ENCODE measurements at places on chromosomes 3 and 15. TPM values are rescaled to one million over a fixed set of nuclear protein-coding genes. Genes with fewer than 3 reads are reported as not detected.

The BUB1B gene
- 0.68 TPM for total RNA-seq

The CHRFAM7A gene
- 0.38 TPM for total RNA-seq

The PLA2G4E gene
- not detected for total RNA-seq

The MB21D2 gene
- total RNA-seq = 0.23 TPM

DNA sequence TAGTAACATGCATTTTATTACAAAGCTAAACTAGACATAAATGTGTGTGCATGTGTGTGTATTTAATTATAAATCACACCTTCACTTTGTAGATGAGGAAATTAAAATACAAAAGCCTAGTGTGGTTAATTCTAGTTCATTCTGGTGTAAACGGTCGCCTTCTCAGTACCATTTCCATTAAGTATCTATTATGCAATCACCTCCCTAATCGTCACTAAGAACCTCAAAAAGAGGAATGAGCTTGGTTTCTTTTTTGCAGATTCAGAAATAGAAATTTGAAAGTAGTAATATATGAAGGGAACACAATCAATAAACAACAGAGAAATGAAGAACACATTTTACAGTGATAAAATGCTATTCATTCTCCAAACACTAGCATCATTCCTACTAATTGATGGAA lies 233.2 kb downstream of the ZBBX start:
- DNase-seq = no peak

- no peak for DNase-seq
These were observed 5.1 kb downstream of the HPS3 start for GRCh38 chr3:149134575-149134974.

GRCh38 chr3:28949580-28949979 lies 331.3 kb upstream of the RBMS3 start:
- no peak for DNase-seq

GRCh38 chr3:120227710-120228347 lies 57.2 kb downstream of the GPR156 start:
- no peak for DNase-seq

- DNase-seq = no peak
These were observed 83.3 kb downstream of the GLDN start for GRCh38 chr15:51424780-51425179.

- DNase-seq = no peak
These were observed 3.4 kb downstream of the FLNB start for GRCh38 chr3:58011580-58011979.

DNA sequence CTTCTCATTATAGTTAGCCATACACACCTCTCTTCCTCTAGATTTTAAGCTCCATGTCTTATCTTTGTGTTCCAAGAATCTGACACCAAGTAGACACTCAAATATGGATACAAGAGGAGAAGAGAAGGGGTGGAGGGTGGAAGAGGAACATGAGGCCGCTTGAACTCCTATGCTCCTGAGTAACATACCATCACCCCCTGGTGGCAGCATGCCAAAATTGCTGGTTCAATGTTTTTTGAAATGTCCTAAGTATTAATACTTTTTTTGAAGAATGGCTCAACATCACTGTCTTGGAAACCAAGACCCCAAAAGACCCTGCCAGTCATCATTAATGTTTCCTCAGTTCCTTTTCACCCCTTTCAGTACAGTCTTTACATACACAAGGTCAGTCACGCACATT lies 71.8 kb upstream of the HACD2 start:
- DNase-seq = no peak

- DNase-seq = no peak
These were observed 326.3 kb downstream of the ARRDC4 start for GRCh38 chr15:98286831-98287230.

- DNase-seq = no peak
These were observed 220.3 kb upstream of the TPM1 start for GRCh38 chr15:62822228-62822627.

GRCh38 chr15:40290545-40290917 lies 7.7 kb upstream of the ANKRD63 start:
- no peak for DNase-seq

- DNase-seq = no peak
These were observed 156.0 kb upstream of the TRIM42 start for GRCh38 chr3:140521751-140522445.

DNA sequence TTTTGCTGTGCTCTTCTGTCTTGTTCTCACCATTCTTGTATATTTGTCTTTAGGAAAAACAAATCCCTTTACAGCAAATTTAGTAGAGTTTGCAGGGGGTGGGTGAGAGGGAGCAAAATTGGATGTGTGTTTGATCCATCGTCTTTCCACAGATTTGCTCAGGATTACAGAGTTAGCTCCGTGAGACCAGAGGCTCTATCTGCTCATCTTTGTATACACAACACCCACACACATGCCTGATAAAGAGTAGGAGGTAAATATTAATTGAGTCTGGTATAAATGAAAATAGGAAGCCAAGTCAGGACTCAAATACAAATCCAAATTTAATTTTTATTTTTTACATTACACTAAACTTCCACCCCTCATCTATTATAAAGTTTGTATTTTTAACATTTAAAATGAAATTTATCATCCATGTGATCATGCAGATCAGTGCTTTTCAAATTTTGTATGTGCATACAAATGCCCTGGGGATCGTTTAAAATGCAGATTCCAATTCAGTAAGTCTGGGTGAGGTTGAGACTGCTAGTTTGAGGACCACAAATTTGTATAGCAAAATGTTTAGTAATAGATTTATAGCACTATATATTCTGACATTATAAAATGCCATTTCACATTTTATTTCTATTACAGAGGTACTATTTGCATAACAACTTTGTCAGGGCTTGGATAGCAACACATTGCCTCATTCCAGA lies 326.7 kb downstream of the LSAMP start:
- no peak for DNase-seq

DNA sequence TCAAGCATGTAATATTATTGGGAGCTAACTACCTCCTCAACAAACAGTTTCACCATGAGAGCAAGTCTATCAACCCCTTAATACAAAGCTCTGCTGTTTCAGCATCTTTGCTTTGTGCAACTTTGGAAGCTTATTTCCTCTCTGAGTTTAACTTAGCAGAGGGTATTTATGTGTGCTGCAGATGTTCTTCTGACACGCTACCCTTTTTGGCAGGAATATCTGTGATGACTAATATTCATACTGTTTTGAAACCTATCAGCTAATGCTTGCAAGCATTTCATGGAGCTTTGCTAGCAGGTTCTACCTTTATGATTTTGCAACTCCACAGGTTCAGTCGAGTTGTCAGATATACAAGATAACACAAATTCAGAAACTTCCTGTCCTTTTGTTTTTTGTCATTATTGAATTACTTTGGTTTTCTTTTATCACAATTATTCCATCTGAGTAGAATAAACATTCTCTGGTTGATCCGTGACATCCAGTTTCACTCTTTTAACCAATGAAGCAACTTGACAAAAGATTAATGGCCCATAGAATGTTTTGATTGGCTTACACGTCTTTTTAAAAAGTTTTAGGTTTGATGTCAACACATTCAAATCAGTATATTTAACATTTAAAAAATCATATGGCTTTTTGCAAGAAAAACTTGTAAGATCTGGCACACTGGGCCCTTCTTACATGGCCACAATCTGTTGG lies 1.7 kb upstream of the SLC9A9 start:
- DNase-seq = no peak

DNA sequence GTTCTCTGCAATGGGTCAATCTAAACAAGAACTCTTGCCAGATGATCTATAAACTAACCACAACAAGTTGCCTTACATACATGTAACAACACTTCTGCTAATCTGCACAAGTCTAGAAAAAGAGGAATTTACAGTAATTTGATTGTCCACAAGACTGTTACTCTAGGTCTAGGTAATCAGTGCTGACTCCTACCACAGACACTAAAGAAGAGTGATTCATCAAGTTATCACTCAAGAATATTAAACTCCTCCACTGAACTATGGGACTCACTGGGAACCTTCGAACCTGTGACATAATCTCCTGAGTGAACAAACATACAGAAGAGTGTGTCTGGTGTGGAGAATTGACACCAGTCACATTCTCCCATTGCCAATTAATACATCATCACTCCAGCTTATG lies 138.3 kb downstream of the ANXA2 start:
- no peak for DNase-seq

DNA sequence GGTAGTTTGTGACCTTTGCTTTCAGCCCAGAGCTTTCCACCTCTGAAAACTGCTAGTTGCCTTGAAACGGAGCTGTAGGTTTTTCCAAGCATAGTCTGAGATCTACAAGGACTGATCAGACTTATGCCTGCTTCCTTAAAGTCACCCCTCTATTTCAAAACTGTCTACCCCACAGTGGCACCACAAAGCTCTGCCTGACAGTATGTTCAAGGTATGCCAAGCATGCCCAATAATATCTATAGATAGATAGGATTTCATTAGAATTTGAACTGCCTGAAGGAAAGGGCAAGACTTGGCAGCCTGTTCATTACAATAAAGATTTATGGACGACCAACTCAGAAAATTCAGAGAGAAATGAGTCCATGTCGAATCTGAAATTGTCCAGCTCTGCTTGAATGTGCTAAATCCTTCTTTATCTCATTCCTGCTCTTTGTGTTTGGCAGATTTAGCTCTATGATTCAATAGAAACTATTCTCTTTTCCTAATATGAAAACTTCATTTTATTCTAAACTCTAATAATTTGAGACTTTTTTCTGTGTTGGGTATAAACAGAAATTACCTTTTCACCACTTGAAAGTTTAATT lies 227.6 kb upstream of the TBC1D5 start:
- DNase-seq = no peak

GRCh38 chr15:29636921-29637320 lies 185.3 kb downstream of the TJP1 start:
- DNase-seq = no peak

DNA sequence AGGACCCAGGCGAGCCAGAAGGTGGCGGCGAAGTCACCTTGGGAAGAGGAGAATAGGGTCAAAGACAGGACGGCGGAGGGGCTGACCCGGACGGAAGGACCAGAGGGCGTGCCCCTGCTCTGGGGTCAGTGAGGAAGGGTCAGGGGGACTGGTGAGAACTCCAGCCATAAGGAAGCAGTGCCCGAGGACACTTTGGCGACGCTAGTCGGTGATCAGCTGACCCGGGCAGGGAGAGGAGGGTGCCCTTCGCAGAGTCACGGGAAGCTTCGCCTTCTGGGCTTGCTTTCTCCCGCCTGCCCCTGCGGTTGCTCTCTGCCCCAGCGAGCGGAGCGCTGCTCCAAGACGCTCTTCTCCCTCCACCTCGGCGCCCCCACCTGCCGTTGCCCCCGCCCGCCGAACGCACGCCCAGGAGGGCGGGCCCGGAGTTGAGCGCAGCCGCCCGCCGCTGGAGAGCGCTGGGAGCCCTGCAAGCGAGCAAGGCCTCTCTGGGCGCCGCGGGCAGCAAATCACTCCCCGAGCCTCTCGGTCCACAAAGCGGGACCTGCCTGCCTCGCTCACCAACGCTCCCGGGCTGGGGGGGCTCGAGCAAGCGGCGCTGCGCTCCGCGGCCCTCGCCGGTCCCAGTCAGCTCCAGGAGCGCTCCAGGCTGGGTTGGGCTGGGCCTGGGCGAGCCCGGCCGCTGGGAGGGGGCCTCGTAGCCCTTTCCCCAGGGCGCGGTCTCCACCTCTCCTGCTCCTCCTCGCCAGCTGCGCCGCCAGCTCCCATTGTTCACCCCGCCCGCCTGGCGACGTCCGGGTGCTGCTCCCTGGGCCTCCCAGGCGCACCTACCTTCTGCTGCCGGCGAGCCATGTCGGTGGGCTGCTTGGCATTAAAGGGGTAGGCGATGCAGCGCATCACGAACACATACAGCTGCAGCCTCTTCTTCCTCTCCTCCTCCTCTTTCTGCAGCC lies 1.2 kb downstream of the CADPS start:
- DNase-seq = no peak

DNA sequence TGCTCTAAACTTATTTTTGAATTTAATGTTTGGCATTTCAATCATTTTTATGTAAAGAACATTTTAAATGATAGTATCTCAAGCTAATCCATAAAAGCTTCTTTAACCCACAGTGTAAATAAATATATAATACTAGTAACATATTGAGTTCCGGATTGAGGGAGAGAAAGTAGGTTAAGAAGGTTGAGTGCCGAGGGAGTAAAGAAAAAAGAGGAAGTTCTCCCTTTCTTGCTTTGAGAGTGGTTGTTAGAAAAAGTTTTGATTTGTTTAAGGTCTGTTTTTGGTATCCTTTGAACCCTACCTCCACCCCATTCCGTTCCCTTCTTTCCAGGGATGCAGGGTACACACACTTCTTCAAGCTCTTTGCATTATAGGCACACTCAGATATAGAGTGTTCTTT lies 130.8 kb downstream of the VPS8 start:
- no peak for DNase-seq

DNA sequence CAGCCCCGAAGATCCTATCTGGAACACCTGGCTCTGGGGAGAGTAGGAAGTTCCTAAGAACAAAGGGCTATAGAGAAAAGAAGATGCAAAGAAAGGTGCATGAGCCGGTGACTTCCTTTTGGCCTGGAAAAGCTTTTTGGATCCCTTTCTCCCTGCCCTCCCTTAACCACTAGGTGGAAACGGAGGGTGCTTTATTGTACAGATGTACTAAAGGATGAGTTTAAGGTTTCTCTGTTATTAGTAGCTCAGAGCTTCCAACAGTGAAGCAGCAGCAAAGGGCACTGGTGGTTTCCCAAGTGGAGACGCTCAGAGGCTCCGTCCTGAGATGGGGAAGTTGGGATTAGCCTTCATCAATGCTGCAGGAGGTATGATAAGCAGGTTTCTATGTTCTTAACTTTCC lies 5.9 kb upstream of the ADGRG7 start:
- DNase-seq = no peak

Data from left lobe of liver (tissue), 2 donors.